ENCODE measurements at places on chromosomes 12 and 14. TPM values are rescaled to one million over a fixed set of nuclear protein-coding genes. Genes with fewer than 3 reads are reported as not detected.
A peak's percentile ranks its signal among the peaks of the same experiment; 100 is the strongest.

DNA sequence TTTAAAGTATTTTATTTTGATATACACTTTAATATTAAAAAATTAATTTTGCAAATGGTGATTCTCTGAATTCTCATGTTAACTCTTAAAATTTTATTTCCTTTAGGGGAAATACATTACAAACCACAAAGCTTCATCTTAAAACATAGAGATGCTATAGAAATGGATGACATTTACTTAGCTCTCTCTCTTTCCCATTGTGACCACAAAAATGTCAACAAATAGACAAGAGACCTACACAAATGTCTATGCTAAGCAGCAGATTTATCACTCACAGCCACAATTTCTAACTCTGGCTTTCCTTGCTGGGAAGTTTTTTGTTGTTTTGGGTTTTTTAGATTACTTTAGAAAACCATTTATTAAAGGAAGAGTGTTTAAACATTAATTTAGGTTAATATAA, 19.9 kb upstream of the PHC1 start:
- no peak for DNase-seq
- H3K4me3 ChIP-seq, result no peak overlapping the region
- H3K36me3 ChIP-seq, result no peaks in the 10 kb centered on the region

DNA sequence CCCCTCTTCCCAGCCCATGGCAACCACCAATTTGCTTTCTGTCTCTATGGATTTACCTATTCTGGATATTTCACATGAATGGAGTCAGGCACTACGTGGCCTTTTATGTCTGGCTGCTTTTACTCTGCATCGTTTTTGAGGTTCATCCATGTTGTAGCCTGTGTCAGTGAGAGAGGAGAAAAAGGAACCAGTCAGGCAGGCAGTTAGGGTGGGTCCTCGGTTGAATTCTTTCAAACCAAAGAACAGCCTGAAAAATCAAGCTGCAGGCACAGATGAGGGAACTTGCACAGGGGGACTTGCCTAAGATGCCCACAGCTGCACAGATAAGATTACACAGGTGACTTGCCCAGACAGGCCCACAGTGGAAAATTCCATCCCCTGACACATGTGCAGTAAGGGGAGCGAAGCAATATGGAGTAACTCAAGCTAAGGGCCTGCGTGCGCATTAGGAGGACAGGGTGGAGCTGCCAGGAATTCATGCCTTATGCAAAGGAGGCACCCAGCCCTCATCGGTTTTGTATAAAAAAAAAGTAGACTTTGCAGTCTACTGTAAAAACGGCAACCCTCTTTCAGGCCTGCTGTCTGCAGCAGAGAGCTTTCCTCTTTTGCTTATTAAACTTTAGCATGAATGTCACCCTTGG, 152.4 kb upstream of the RFLNA start:
- no peak overlapping the region for H3K27ac ChIP-seq
- H3K36me3 ChIP-seq, result no peaks in the 10 kb centered on the region

DNA sequence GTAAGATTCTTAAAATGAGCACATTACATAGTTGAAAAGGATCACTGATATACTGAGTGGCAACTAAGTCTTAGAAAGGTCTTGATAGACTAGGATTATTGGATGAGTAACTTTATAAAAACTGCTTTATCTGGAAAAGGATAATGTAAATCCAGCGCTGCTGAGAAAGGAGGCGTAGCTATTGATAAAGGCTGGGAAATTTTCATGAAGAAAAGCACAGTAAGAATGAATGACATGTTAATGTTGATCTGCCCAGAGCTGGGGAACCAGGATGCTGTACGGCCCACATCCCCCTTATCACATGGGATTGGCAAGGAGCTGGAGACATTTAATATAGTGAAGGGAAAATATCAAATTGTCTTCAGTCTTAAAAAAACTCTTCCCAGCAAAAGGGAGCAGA, 174.0 kb downstream of the APAF1 start:
- DNase-seq, result no peak
- no peak overlapping the region for H3K4me3 ChIP-seq
- H3K36me3 ChIP-seq, result no peaks in the 10 kb centered on the region
- no peak overlapping the region for H3K27ac ChIP-seq

DNA sequence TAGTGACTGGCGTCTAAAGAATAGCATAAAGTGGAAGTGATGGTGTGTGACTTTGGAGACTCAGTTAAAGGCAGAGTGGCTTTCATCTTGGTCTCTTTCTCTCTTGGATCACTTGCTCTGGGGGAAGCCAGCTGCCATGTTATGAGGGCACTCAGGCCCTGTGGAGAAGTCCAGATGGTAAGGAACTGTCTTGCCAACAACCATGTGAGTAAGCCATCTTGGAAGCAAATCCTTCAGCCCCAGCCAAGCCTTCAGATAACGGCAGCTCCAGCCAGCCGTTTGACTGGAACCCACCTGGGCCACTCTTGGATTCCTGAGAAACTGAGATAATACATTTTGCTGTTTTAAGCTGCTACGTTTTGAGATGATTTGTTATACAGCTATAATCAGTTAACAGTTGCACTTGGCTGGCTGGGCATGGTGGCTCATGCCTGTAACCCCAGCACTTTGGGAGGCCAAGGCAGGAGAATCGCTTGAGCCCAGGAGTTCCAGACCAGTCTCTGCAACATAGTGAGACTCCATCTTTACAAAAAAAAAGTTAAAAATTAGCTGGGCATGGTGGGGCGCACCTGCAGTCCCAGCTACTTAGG, 7.7 kb upstream of the LRRC23 start:
- H3K4me3 ChIP-seq, result no peak overlapping the region
- H3K27ac ChIP-seq, result no peak overlapping the region
- no peaks in the 10 kb centered on the region for H3K36me3 ChIP-seq
- H3K4me1 ChIP-seq, result no peaks in the 10 kb centered on the region

GRCh38 chr12:3732901-3733300, 20.0 kb downstream of the CRACR2A start:
- DNase-seq, result no peak
- no peaks in the 10 kb centered on the region for H3K27me3 ChIP-seq
- H3K27ac ChIP-seq, result no peak overlapping the region
- no peaks in the 10 kb centered on the region for H3K36me3 ChIP-seq

GRCh38 chr12:6925239-6925539, 2.6 kb upstream of the ATN1 start:
- H3K27me3 ChIP-seq, result no peaks in the 10 kb centered on the region
- H3K4me3 ChIP-seq, result no peak overlapping the region
- peaks cover 40% of the 10 kb centered on the region for H3K4me1 ChIP-seq
- peak overlapping the region; percentile 90 for H3K27ac ChIP-seq

GRCh38 chr12:107655281-107656065, 30.1 kb upstream of the PWP1 start:
- no peak for DNase-seq
- no peaks in the 10 kb centered on the region for H3K4me1 ChIP-seq
- no peaks in the 10 kb centered on the region for H3K27me3 ChIP-seq
- no peaks in the 10 kb centered on the region for H3K36me3 ChIP-seq
- H3K4me3 ChIP-seq, result no peak overlapping the region

GRCh38 chr12:3587402-3588013, 96.5 kb downstream of the PRMT8 start:
- H3K27me3 ChIP-seq, result no peaks in the 10 kb centered on the region
- no peak overlapping the region for H3K27ac ChIP-seq
- H3K4me3 ChIP-seq, result no peak overlapping the region

The TAS2R10 gene
- total RNA-seq, result not detected

The G2E3 gene
- total RNA-seq, result 42.7 TPM

The PPP1R36 gene
- total RNA-seq, result 22.4 TPM

The EPYC gene
- total RNA-seq, result not detected

The PSMD9 gene
- total RNA-seq, result 51.3 TPM

The INSM2 gene
- 2.3 TPM for total RNA-seq

The PLEKHG3 gene
- total RNA-seq, result 20.6 TPM

The EXOC5 gene
- total RNA-seq, result 89.4 TPM

The CLEC9A gene
- 2.6 TPM for total RNA-seq

The GUCY2C gene
- total RNA-seq, result 0.39 TPM

The CD9 gene
- 53.1 TPM for total RNA-seq

The LYZ gene
- total RNA-seq, result 9.7 TPM
